ENCODE measurements at places on chromosomes 7 and 10.

- no peak for DNase-seq
Observed at GRCh38 chr7:18352339-18353255, 143.0 kb upstream of the HDAC9 start.

DNA sequence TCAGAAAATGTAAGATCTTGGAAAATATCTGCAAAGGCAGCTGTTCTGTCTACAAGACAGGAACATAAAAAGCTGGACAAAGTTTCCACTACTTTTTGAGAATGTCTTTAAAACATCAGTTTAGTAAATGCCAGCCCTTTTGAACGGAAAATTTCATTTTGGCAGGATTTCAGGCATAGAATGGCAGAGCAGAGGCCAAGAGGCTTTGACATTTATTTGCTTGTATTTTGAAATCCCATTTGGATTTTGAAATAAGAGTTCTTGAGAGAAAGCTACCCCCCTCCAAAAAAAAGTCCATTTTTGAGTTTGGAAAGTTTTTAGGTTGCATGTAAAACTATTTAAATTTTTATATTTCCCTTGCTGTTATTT, 3.1 kb upstream of the ETV1 start:
- DNase-seq = no peak

GRCh38 chr7:22082553-22082885, 136.8 kb upstream of the CDCA7L start:
- DNase-seq = no peak

- DNase-seq = no peak
Observed at GRCh38 chr10:93827056-93827804, 66.5 kb upstream of the SLC35G1 start.

DNA sequence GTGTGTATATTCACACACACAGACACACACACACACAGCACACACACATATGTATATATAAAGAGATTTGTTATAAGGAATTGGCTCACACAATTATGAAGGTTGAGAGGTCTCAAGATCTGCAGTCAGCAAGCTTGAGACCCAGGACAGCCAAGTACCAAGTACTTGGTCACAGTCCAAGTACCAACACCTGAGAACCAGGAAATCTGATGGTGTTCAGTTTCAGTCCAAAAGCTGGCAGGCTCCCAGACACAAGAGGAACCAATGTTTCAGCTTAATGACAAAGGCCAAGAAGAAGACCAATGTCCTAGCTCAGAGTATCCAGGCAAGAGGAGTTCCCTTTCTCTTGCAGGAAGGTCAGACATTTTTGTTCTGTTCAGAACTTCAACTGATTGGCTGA, 780.2 kb downstream of the MAGI2 start:
- no peak for DNase-seq

DNA sequence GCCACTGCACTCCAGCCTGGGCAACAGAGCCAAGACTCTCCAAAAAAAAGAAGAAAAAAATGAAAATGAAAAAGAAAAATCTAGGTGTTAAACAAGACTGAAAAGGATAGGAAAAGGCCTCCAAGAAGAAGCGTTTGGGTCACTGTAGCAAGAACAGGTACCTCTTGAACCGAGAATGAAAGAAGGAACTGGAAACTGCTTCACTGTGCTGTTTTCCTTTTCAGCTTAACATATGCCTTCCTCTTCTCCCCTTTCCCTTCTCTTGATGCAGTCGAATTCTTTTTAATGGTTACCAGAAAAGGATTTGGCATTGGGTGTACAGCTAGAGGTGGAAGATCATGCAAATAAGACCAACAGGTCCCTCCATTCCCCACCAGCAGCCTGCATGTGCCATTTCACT, 28.1 kb downstream of the LRRC4 start:
- no peak for DNase-seq

GRCh38 chr10:59384761-59385160, 22.4 kb upstream of the FAM13C start:
- DNase-seq = no peak

GRCh38 chr7:101125989-101126650, 784 bp upstream of the SERPINE1 start:
- no peak for DNase-seq

- no peak for DNase-seq
Observed at GRCh38 chr7:54339073-54339472, 203.1 kb upstream of the VSTM2A start.

- DNase-seq = no peak
Observed at GRCh38 chr7:65927489-65928448, 54.2 kb downstream of the GUSB start.

GRCh38 chr10:95335933-95336699, 45.3 kb upstream of the PDLIM1 start:
- DNase-seq = no peak

GRCh38 chr10:31924833-31925232, 3.8 kb downstream of the ARHGAP12 start:
- no peak for DNase-seq

DNA sequence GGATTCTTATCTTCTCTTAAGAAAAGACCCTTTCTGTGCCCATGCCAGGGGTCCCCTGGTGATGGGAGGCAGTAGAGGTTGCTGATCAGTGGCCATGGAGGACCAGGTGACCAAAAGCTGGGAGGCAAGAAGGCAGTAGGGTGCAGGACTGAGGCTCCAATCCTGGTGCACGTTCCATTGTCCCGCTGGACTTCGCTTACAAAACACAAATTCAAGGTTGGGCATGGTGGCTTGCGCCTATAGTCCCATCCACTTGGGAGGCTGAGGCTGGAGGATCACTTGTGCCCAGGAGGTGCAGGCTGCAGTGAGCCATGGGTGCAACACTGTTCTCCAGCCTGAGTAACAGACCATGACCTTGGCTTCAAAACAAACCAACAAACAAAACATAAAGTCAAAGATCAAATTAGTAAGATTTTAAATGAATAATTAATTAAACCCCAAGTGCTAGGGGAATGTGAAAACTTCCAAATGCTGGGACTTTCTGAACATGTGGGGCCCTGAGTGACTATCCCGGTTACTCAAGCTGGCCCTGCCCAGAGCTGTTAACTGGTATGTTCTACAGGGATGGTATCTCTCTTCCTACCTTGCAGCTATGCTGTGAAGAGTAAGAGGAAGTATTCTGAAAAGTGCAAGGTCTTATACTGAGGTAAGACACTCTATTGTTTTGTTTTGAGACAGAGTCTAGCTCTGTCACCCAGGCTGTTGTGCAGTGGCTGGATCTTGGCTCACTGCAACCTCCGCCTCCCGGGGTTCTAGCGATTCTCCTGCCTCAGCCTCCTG, 97.6 kb downstream of the LYZL2 start:
- no peak for DNase-seq

DNA sequence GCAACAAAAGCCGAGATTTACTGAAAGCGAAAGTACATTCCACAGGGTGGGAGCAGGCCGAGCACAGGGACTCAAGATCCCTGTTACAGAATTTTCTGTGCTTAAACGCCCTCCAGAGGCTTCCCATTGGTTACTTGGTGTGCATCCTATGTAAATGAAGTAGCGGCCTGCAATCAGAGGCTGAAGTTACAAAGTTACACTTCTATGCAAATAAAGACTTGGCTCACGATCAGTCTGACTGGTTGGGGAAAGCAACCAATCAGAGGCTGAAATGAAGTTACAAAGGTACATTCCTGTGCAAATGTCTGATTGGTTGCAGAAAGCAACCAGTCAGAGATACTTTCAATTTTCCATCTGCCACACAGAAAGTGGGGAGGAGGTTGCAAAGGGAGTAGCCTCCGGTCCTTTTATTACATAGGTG, 4.1 kb downstream of the ACBD7 start:
- DNase-seq = peak; percentile 54

- no peak for DNase-seq
Observed at GRCh38 chr10:114075093-114075492, 31.4 kb downstream of the ADRB1 start.

- no peak for DNase-seq
Observed at GRCh38 chr7:108204281-108204796, 74.2 kb upstream of the LAMB4 start.

- DNase-seq = no peak
Observed at GRCh38 chr7:6198689-6199595, 73.5 kb downstream of the CYTH3 start.

DNA sequence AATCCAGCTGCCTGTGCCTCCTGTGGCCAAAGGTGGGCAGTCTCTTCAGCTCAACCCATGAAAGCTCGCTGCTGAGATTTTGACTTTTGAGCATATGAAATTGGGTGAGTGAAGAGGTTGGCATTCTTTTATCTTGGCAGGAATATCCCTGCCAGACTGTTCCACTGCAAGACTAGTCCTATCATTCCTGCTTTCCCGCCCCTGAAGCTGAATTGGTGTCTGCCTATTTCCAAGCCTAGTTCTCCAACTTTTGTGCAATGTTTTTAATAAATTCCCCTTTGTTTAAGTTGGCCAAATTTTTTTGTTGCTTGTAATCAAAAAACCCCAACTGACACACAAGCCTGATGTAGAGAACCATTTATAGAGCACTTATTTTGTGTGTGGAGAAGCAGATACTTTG, 34.8 kb upstream of the BICC1 start:
- DNase-seq = no peak

GRCh38 chr10:35502692-35503091, 102.4 kb upstream of the GJD4 start:
- no peak for DNase-seq

DNA sequence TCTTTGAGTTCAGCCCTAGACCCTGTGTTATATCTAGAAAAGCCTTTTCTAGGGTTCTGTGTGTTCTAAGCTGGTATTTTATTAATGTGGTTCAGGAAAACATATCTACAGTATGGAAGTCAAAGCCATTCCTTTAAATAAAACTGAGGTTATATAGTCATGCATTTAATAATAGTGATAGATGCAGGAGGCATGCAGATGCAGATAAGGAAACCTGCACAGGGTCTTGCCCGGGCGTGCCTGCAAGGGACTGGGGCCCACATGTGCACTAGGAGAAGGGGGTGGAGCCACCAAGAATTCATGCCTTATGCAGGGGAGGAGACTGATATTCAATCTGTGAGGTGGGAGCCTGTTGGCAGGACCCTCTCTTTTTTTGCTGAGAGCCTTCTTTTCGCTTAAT, 171.5 kb downstream of the PRPF18 start:
- no peak for DNase-seq

- no peak for DNase-seq
Observed at GRCh38 chr10:7534480-7534852, 123.6 kb upstream of the SFMBT2 start.

GRCh38 chr7:16492513-16493062, 27.1 kb upstream of the SOSTDC1 start:
- no peak for DNase-seq

- DNase-seq = no peak
Observed at GRCh38 chr10:17737027-17737965, 14.7 kb upstream of the TMEM236 start.

DNA sequence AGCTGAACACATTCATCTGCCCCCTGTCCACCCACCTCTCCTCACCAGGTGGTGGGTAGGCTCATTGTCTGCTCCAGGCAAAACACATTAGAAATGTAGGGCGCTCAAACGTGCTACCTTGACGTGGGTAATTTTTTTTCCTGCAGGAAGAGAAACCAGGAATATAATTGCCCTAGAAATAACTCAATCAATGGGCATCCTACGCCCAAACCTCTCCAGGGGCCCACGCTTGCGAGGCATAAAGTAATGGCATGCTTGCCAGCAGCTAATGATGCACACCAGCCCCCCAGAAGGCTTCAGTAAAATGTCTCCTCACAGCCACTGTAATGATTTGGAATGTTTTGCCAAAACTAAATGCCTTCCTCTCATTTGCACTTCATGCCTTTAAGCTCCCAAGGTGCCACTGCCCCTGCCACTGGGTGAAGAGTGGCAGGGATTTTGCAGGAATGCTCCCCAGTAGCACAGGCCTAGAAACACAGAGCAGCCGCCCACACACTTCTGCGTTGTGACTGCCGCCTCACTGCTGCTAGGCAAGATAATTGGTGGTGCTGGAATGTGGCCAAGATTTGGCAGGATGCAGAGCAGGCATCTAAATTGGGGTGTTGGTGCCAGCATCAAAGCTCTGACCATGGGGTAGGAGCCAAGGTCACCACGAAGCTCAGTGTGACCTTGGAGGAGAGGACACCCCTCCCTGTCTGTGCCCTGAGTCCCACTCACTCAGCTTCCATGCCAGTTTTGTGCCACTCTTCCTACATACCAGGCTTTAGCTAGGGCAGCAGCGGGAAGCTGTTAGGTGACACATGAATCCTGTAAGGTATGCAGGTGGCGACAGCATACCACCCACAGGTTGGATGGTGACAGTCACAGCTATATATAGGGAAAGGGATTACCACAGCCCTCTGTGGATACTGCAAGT, 48.7 kb upstream of the PPP1R3C start:
- no peak for DNase-seq

DNA sequence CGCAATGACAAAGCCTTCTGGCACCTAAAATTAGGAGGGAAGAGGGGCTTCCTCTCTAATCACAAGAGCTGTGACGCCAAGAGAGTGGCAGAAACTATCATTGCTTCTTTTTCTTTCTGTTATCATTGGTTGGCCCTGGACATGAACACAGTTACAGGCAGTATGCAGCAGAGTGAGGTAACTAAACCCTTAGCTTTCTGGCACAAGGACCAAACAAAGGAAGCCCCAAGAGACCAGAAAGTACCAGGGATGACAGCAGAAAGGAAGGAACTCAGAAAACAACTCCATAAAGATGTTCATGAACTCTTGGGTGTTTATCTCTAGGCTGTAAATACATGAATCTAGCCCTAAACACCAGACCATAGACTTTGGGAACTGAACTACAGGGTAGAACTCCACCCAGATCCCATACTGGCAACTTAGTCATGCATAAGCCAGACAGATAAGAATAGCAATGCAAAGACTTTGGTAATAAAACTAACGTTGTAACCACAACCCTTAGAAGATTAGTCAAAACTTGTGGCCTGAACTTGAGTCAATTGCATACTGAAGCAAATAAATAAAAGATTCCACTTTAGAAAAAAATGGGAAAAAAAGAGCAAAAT, 195.7 kb upstream of the PTN start:
- no peak for DNase-seq

DNA sequence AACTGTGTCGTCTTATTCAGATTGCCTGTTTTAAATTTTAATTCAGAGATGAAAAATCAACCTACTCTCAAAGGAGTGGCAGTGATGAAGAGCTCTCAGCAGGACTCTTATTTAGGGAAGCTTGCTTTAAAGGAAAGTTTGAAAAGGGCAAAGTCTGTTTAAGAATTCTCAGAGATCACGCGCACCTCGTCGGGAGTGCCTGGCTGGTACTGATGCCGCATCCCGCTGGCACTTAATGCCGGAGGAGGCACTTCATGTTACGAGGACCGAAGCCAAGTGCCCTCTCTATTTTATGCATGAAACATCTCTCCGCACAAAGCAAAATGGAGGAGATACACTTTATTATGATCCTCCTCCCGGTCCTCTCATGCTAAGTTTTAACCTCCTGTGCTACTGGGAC, 71.1 kb upstream of the INSYN2A start:
- DNase-seq = no peak

DNA sequence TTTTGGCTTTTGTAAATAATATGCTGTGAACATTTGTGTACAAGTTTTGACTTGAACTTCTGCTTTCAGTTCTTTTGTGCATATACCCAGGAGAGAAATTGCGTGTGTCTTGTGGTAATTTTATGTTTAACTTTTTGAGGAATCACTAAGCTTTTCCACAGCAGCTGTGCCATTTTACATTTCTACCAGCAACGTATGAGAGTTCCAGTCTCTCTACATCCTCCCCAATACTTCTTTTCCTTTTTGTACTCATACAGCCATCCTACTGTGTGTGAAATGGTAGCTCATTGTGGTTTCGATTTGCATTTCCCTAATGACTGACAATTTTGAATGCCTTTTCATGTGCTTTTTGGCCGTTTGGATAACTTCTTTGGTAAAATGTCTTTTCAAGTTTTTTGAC, 66.3 kb upstream of the INHBA start:
- DNase-seq = no peak

All from H1 (cell line).